Lung microvascular endothelial cell (primary cell): ENCODE measurements at places on chromosomes 4 and X.

DNA sequence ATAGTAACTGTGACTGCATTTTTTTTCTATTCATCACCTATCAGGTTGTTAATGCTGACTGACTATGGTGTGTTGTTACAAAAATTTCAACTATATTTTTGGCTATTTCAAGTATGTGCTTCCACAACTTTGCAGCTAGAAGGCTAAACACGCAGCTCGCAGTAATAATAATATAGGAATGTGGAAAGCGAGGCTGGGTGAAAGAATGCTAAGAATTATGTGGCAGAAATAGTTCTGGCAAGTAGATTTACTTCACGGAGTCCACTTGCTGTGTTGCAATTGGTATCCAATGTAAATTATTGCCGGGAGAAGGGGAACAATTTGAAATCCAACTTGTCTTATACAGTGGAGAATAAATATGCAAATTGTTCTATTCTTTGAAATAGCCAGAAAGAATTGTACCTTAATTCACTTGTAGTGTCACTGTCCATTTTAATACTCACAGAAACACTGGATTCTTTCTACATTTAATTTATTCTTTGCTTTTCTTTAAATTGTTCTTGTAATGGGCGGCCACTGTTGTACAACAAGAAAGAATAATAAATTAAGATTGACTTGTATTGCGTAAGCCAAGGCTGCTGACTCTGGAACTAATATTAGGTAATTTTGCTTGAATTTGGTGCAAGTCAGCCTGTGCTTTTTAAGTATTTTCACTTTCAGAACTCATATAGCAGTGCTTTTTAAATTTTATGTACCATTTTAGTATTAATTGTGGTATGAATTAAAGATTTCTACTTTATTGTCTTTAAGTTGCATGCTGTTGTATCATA, 154.9 kb downstream of the FRMPD4 start:
- DNase-seq: no peak

- no peak for DNase-seq
Observed at GRCh38 chrX:17643528-17643927, 93.8 kb upstream of the SCML1 start.

DNA sequence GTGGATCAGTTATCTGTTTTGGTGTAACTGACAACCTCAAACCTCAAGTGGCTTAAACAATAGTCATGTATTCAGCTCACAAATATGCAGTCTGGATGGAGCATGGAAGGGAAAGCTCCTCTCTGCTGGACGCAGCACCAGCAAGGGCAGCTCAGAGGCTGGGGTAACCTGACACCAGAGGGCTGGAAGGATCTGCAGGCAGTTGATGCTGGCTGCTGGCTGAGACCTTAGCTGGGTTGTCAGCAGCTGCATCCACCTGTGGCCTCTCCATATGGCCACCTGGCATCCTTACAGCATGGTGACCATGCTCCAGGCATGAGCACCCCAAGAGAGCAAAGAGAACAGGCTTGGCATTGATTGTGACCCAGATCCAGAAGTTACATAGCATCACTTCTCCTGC, 46.7 kb downstream of the ENPP6 start:
- no peak for DNase-seq

DNA sequence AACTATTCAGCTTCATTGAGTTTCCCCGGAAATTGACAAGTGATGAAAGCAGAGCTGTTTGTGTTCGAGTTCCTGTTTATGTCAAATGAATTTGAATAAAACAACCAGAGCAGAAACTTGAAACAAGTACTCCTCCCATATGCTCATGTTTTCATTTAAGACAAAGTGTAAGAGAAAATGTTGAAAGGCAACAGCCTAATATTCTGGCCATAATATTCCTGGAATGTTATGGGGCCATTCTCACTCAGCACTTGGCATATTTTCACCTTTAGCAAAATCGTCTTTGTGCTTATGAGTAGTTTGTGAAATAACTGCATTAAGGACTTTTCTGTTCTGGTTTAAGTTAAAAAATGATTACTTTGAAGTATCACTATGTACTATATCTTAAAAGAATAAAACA, 276.0 kb upstream of the FAT1 start:
- DNase-seq: no peak

DNA sequence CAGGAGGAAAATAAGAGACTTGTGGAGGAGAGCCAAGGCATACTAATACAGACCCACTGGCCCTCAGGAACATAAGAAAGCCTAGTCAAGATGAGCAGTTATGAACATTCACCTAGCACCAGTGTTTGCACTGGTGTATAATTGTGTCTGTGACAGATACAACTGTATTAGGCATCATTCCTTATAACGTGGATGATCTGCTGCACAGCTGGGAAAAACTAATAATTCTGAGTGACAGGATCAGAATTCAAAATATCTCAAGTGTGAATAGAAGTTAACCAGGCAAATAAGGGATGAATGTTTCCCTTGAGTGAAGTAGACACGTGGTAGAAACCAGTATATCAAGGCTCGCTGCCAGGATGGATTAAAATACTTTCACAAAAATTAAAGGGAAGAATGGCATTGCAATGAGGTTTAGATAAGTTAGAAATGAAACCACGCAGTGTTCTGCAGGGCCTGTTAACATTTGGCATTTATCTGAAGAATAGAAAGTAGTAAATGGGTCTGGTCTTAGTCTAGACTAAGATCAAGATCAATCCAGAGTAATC, 325.9 kb downstream of the EPHA5 start:
- no peak for DNase-seq

- DNase-seq: peak; percentile 82
Observed at GRCh38 chrX:110284159-110284558, 33.7 kb downstream of the AMMECR1 start.

DNA sequence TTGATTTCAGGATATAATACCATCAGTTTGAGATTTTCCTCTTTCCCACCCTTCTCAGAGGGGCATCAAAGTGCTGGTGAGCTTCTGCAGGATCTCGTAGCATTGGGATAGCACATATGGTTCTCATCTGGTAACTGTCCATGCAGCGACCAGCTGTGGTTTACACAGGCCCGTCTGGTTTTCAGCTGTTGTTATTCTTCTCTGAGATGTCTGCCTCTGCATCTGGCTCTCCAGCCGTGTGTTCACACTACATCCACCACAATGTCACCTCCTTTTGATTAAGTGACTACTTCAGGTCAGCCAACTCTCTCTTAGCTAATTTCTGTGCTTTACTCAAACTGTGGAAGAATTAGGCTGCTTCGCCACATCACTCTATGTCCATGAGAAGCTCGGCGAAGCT, 676.7 kb upstream of the TENM3 start:
- DNase-seq: no peak

DNA sequence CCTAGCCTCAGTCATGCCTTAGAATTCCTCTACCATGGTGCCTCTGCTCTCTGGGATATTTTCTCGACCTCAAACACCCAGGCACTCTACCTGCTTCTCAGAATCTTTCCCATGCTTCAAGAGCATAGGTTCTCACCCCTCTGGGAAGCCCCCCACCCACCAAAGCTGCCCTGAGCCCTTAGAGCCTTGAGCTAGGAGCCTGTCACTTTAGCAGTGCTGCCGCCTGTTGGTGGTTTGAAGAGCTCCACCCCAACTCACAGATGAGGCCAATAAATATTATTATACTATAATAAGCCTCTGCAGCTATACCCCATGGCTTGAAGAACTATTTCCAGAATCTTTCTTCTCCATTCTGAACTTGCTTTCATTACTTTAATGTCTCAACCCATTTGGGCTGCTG, 109.7 kb downstream of the RTL5 start:
- DNase-seq: peak; percentile 56

DNA sequence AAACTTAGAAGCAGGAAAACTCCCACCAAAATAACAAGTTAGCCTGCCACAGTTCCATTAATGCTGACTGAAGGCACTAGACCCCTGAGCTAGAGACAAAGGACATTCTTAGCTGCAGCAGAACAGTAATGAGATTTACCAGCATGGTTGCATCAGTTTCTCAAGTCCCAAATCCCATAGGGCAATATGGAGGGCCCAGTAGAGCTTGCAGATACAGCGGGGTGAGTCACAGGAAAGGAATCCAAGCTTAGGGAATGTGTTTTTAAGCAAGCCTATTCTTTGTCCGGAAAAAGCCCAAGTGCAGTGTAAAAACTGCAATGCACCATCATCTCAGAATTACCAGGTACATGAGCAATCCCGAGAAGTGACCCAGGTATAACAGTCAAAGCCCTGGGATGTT, 51.3 kb upstream of the EXOC1L start:
- peak; percentile 45 for DNase-seq

DNA sequence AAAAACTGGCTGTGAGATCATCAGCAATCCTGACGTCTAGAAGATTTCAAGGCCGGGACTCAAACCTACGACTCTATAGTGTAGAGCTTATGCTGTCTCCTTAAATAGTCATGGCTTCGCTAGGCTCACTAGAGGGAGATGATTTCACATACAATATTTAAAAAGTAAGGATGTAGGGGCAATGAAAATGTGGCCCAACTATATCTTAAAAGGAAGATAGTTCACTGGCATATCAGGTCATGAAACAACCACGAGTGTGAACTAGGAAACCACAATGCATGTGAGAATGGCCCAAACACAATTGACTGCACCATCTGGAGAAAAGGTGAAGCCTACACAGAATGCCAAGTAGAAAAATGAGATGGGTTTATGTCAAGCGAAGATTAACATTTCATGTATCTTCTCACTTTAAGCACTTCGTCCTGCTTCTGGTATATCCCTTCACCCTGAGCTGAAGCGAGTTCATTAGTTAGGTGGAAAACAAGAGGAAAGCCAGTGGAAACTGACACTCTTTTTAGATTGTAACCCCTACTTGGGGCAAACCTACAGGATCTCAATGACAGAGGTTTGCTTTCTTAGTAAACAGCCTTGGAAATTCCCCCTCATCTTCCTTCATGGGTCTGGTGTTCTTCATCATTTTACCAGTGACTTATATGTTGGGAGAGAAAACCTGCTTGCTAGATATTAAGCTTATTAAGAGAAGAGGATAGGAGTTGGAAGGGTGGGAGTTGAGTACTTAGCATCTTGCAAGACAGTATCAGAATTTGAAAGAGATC, 17.4 kb downstream of the FAM9C start:
- DNase-seq: no peak

- DNase-seq: no peak
Observed at GRCh38 chrX:2457289-2458133, 43.3 kb downstream of the DHRSX start.
